ENCODE measurements at places on chromosomes 11 and 22.

DNA sequence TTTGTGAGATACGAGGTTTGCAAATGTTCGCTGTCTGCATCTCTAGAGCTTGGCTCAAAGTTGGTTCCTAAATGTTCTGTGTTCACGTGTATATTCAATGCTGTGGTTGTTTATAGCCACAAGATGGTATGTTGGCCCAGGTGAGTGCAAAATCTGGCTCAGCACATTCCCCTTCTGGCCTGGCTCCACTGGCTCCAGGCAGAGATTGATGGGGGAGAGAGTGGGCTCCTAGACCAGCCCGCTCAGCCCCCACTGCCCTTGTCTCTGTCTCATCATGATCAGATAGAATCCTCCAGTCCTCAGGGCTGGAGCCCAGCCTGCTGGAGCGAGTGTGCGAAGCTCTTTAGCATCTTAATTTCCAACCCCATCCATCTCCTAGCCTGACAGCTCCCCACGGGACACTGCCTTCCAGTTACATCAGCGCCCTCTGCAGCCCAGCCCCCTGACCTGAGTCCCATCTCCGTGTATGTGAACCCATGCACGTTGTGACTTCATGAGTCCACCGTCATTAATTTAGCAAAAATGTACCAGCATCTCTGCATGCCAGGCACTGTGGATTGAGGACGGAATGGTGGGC, 2.0 kb downstream of the P2RX3 start:
- no peak for DNase-seq

DNA sequence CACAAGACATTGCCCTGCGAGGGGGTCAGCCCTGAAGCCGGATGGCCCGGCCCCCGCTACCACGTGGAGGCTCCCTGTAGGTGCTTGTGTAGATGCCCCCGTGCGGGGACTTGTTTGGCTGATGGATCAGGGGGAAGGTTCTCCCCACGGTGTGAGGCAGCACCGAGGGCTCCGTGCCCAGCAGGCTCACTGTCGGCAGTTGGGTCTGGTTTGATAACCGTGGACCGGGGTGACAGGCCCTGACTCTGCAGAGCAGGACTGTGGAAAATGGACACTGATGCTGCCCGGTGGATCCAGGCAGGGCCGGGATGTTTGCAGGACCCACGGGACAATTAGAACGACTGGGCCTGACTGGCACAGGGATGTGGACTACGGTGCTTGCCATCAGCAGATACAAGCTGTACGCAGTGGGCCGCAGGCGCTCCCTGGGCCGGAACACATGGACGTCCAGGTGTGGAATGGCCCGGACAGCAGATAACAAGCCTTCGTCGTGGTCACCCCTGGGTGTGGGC, 19.0 kb downstream of the KCNQ1 start:
- DNase-seq = no peak

DNA sequence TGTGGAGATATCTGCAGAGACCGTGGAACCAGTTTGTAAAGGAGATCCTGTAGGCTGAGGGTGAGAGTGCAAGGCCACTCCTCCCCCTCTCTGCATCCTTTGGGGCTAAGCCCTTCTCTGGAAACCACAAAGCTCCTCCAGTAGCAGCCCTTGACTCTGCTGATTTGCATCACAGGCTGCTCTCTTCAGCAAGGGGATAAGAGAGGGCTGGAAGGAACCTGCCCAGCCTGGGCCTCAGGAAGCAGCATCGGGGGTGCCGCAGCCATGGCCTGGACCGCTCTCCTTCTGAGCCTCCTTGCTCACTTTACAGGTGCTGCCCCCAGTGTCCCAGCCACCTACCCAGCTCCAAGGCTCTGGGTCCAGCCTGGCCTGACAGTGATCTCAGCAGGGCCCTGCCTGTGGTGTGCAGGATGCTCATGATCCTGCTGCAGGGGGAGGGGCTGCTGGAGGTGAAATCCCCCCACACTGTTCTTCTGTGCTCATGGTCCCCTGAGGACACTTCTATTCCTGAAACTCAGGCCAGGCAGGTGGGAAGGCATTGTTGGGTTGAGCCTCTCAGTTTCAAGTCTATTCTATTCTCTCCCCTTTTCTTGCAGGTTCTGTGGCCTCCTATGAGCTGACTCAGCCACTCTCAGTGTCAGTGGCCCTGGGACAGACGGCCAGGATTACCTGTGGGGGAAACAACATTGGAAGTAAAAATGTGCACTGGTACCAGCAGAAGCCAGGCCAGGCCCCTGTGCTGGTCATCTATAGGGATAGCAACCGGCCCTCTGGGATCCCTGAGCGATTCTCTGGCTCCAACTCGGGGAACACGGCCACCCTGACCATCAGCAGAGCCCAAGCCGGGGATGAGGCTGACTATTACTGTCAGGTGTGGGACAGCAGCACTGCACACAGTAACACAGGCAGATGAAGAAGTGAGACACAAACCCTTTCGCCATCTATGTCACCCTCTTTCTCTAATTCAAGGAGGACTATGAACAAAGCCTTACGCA, 68.5 kb upstream of the IGLL5 start:
- no peak for DNase-seq

DNA sequence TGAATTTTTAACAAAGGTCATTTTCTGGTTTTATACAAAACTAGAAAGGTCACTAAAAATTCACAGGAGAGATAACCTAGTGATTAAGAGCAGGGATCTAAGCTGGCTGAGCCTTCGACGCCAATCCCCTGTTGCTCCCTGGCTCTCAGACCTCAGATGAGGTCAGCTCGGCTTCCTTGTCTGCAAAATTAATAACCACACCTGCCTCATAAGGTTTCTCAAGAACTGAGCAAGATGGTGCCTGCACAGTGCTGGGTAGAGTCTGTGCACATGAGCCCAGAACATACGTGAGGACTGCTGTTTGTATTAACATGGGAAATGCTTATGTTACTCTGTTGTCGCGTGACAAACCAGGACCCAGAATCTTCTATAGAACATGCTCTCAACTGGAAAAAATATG, 24.4 kb upstream of the CD5 start:
- DNase-seq = no peak

DNA sequence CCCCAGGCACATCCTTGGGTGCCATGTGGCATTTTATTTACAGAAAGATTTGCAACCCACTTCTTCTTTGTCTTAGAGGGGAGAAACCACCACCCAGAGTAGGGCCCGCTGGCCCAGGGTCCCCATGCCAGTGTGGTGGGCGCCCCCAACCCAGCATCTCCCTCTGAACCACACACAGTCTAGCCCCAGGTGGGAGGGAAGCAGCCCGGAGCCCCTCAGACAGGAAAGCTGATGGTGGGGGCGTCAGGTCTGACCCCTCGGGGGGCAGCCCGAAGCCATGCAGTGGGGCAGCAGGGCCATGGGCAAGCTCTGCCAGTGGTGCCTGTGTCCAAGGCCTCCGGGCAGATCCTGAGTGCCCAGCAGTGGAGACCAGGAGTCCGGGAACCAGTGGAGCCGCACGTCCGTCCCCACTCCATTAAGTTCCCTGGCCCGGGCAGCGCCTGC, 11.7 kb downstream of the TRPM5 start:
- DNase-seq = no peak

GRCh38 chr11:11267312-11267711, 85.7 kb downstream of the CSNK2A3 start:
- no peak for DNase-seq

GRCh38 chr22:42816336-42816735, 40.7 kb downstream of the ARFGAP3 start:
- DNase-seq = no peak

DNA sequence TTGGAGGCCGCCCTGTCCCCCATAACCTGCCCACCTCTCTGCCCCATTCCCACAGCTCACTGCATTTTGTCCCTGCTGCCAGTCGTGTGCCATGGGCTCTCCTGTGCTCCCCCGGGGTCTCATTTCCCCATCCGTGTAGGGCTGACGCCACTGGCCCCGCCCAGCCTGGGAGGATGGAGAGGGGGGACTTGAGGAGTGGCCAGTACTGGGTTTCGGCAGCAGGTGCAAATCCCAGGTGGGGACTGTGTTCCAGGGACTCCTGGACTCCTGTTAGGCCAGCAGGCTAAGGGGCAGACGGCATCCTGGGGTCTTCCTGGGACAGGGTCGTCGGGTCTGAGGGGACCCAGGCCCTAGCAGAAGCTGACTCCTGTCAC, 1.2 kb upstream of the MYO7A start:
- no peak for DNase-seq

DNA sequence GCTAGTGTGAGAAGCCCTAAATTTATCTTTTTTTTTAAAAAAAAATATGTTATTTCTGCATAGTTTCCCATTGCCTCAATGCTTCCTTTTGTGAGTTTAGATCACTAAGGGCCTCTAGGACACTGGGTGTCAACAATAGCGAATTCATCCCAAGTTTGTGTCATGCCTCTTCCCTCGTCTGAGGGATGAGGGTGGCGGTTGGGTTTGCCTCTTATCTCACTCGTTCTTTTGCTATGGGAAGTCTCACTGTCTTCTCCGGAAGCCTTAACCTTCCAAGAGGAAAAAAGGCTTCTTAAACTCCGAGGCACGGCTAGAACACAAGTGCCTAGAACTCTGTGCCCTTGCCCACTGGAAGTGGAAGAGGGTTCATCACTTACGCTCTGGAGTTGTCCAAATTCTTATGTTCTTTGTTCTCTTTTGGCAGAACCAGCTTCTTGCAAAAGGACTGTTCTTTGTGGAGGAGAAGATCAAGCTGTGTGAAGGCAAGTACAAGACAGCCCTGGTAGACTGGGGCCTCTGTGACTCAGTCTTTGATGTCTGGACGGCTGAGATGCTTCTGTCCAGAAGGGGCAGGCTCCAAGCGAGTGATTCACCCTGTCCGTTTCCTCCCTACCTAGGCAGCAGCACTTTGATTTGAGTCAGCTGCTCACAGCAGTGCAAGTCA, 78.5 kb downstream of the TRAF6 start:
- DNase-seq = peak; percentile 78

DNA sequence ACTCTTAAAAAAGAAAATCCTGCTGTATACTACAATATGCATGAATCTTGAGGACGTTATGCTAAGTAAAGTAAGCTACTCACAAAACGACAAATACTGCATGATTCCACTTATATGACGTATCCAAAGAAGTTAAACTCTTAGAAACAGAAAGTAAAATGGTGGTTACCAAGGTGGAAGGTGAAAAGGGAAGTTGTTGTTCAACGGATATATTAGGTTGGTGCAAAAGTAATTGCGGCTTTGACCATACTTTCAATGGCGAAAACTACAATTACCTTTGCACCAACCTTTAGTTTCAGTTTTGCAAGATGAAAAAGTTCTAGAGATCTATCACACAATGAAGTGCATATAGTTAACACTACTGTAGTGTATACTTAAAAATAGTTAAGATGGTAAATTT, 101.8 kb downstream of the FAM168A start:
- no peak for DNase-seq

GRCh38 chr11:113075586-113076095, 114.4 kb downstream of the NCAM1 start:
- DNase-seq = no peak

DNA sequence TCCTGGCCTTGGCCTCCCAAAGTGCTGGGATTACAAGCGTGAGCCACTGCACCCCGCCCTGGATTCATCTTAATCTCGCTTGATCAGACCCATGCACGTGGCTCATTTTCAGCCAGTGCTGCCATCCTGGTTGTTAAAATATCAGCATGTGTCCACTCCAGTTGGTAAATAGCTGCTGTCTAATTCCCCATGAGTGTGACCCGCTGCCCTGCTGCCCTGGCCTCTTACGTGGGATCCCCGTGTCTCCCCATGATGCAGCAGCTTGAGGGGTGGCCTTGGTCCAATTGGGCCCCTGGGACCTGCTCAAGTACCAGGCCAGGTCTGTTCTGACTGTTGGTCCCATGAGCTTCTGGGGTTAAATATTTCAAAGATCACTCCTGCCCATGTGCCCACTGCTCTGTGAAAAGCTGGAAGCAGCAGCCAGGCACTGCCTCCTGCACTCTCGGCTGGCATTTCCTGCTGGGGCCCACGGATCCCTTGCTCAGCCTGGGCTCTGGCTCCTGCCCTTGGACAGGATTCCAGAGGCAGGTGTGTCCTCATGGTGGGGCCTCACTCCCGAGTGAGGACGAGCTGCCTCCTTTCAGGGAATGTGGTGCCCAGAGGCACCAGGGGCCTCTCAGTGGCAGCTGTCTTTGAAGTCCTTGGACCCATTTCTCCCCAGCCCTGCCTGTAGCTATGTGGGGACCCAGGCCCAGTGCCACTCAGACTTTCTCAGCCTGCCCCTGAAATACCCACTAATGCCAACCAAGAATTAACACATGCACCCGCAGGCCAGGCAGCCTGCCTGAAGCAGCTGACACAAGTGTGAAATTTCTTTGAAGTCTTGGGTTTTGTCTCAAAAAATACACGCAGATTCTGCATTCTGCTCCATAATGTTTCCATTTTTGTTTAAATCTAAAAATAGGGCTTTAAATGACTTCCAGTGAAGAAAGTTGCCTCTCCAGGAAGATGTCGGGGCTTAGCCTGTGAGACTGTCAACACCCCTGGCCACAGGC, 38.1 kb upstream of the PRDM11 start:
- DNase-seq = no peak

DNA sequence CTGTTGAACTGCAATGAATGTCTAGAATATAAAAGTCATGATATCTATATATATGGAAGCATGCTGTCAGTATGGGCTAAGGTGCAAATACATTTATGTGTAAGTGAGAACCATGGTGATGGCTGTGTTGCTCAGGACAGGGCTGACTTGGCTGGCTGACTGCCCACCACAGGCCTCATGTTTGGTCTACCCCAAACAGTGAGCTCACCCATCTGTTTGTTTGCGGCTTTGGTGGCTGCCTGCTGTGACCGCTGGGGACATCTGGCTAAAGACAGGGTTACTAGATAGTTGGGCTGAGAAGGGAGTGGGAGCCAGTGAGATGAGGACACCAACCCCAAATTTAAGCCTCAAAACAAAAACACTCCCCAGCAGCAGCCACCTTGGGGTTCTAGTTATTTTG, 6.3 kb downstream of the CD44 start:
- DNase-seq = peak; percentile 52

DNA sequence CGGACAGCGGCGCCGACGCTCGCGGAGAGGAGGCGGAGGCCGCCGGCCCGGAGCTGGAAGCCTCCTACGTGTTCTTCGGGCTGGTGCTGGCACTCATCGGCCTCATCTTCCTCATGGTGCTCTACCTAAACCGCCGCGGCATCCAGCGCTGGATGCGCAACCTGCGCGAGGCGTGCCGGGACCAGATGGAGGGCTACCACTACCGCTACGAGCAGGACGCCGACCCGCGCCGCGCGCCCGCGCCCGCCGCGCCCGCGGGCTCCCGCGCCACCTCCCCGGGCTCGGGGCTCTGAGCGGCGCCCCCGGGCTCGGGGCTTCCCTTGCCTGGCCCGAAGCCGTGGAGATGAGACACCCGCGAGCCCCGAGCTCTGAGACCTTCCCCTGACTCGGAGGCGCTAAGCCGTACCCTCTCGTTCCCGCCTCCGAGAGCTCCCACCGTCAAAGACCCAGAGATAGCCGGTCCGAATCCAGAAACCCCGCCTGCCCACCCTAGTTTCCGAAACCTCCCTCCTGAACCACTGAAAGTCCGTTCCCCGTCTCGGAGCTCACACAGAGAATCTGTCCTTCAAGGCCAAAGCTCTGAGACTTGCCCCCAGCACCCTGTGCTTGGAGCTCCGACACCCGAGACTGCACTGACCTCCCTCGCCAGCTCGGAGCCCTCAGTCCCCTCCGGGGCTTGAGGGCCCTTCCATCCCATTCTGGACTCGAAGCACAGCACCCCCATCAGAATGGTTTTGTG, 1.5 kb downstream of the TPBGL start:
- DNase-seq = no peak

GRCh38 chr11:8365216-8365941, 101.7 kb upstream of the LMO1 start:
- no peak for DNase-seq

- peak; percentile 94 for DNase-seq
These were observed 2.6 kb upstream of the FTH1 start for GRCh38 chr11:61969838-61970662.

GRCh38 chr11:84465040-84465439, 1162.1 kb downstream of the DLG2 start:
- DNase-seq = no peak

GRCh38 chr11:86977441-86978050, 22.4 kb upstream of the FZD4 start:
- no peak for DNase-seq
